Purkinje cell (primary cell): ENCODE measurements at places on chromosomes 7 and 10. TPM values are rescaled to one million over a fixed set of nuclear protein-coding genes. Genes with fewer than 3 reads are reported as not detected.

Gene RBM20
- 0.90 and 1.6 TPM in 2 replicates for polyA plus RNA-seq

Gene SFTPA1
- polyA plus RNA-seq = not detected in 2 replicates

Gene CYP3A4
- not detected in 2 replicates for polyA plus RNA-seq

Gene RBM17
- polyA plus RNA-seq = 15.9 and 19.0 TPM in 2 replicates

Gene CALML5
- not detected in 2 replicates for polyA plus RNA-seq

Gene VSTM2A
- polyA plus RNA-seq = 1.7 and 5.5 TPM in 2 replicates

Gene CPN1
- polyA plus RNA-seq = not detected in 2 replicates
